ENCODE measurements at places on chromosomes 4 and X.

DNA sequence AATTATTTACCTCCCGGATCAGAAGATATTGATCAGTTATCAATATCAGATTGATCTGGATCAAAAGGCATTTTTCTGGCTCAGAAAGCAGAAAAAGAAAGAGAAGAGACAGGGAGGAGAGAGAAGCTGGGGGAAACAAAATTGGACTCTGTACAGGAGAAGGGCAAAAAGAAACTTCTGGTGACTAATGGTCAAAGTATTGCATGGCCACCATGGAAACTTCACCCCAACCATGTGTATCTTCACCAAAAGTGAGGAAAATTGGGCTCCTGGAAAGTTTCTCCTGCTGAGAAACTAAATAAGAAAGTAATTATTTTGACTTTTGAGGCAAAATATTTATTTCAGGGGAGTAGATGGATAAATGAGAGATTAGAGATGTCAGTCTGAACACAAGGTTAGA lies 33.9 kb downstream of the RNF150 start:
- DNase-seq = no peak

GRCh38 chrX:70129816-70130215 lies 3.4 kb upstream of the IGBP1 start:
- no peak for DNase-seq

GRCh38 chr4:30865691-30866090 lies 145.5 kb downstream of the PCDH7 start:
- DNase-seq = no peak

DNA sequence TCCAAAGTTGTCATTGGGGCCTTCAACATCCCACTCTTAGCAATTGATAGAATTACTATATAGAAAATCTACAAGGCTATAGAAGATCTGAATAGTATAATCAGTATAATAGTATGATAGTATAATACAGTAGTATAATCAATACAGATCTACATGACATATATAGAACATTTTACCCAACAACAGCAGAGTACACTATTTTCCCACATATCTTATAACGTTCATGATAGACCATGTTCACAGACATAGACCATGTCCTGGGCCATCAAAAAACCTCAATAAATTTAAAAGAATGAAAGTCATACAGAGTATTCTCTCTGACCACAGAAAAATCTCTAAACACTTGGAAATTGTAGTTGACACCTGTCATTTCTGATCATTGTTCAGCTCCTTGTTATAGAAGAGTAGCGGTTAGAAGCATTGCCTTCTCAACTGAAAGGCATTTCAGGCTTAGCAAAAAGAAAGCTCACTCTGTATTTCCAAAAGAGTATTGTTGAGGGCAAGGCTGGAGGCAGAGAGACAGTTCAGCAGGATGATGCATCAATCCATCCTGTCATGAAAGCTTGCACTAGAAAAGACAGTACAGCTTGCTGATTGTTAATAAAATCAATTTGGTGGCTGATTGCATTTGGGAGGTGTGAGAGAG lies 38.8 kb upstream of the ARMCX5 start:
- DNase-seq = no peak

DNA sequence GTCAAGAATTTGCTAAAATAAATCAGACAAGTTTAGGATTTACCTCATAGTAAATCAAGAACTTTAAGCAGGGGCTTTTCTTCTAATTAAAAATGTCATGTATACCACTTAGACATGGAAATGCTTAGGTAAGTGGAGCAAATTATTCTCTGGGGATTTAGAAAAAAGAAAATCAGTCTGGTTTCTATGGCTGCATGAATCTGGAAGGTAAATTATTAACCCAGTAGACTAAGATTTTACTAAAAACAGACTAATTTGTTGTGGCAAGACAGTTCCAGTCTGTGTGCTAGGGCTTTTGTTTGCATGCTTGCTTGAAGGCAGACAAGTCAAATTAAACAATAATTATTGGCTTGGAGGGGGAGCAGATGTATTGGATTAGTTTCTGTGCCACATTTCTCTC lies 140.6 kb downstream of the TBL1X start:
- DNase-seq = no peak

GRCh38 chrX:68832516-68833447 lies 4.0 kb downstream of the EFNB1 start:
- DNase-seq = no peak

DNA sequence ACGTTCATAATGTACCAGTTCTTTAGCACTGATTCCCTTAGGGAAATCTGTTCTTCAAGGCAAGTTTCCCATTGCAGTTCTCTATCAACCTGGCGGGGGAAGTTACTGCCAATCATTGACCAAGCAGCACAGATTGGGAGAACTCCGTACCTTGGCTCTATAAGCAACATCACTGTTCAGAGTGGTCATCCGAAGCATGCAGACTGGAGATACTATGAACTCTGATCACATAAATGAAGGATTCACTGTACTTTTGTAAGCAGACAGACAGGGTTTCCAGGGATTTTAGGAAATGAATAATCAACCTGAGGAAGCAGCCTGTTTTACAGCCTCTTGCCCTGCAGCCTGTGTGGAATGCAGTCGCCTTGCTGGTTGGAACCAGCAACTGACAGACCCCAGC lies 63.8 kb upstream of the WWC2 start:
- DNase-seq = no peak

DNA sequence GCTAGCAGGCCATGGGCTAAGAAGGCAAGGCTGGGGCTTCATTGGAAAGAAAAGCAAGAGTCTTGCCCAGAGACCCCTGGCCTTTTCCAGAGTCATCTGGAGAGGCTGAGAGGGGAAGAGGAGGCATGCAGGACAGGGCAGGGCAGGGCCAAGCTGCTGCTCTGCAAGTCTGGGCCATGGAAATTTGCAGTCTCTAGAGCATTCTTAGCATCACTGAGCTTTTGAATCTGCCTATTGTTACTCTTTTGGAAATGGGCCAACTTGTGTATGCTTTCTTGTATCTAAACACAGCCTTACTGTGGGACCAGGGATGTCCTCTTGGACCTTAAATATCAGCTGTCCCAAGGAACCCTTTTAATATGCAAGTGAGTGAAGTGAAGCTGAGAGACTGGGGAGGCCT lies 560.5 kb downstream of the MID1IP1 start:
- no peak for DNase-seq

GRCh38 chr4:173415885-173416653 lies 17.2 kb upstream of the SCRG1 start:
- DNase-seq = no peak

GRCh38 chrX:15686818-15687685 lies 22.4 kb upstream of the CLTRN start:
- peak; percentile 31 for DNase-seq

- no peak for DNase-seq
These were observed 139.5 kb downstream of the SLC10A7 start for GRCh38 chr4:146382194-146382593.

- DNase-seq = no peak
These were observed 2.6 kb upstream of the HPGDS start for GRCh38 chr4:94345266-94345665.

DNA sequence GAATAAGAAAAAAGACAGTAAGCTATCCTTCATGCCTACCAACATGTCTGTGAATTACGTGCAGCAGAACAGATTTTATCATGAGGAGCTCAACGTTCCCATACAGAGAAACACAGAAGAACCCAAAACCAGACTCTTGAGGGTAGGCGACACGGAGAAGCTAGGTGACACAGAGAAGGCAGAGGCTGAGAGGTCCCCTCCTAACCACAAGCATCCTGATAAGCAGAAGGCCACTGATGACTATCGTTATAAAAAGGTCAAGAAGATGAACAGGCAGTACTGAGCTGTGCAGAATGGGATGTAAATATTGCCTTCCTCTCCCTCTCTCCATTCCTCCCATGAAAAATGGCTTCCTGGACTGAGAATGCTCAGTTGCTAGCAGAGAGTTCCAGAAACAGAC lies 350.2 kb upstream of the BOD1L1 start:
- no peak for DNase-seq

DNA sequence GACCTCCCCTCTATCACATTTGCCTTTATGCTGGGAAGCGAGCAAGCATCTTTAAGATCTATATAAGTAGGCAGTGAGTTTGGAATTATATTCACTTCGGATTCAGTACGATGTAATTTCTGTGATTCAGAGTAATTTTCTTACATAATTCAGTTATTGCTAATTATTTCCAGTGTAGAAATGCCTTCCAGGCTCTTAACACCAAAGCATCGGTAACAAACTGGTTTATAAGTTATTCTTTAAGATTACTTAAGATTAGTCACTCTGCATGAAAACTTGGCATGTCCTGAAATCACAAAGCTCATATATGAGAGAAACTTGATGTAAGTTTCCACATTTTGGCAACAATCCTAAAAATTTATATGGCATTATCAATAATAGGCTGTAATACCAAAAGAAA lies 120.8 kb downstream of the ADAMTS3 start:
- DNase-seq = no peak

DNA sequence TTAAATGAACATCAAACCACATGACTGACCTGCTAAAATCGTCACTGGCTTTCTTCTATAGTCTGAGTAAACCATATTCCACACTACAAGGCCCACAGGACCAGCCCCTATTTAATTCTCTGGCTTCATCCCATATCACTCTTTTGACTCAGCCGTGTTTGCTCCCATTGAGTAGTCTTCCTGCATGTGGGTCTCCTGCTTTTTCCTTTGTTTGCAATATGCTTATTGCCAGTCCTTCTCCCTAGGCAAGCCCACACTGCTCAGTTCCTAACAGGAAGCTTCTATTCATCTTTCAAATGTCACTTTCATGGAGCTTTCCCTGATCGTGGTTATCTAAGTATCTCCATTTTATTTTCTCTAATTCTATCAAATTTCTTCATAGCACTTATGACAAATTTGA lies 329.6 kb downstream of the RAPGEF2 start:
- no peak for DNase-seq

DNA sequence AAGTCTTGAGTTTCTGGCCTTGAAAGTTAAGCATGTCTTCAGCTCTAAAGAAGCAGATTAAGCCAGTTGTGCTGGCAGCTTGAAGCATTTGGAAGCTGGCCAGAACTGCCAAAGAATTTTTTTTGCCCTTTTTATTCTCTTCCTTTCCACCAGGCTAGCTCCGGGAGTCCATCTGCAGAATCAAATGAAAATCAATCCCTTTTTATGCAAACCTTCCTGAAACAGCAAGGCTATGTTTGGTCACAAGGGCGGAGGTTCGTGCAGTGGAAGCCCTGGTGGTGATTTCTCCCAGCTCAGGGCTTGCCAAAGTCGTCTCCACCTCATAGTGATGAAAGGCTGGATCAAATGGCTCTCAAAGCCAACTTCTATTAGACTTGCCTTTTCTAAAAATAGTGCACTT lies 21.6 kb upstream of the C4orf54 start:
- no peak for DNase-seq

GRCh38 chr4:114782415-114783214 lies 184.0 kb downstream of the UGT8 start:
- DNase-seq = no peak

DNA sequence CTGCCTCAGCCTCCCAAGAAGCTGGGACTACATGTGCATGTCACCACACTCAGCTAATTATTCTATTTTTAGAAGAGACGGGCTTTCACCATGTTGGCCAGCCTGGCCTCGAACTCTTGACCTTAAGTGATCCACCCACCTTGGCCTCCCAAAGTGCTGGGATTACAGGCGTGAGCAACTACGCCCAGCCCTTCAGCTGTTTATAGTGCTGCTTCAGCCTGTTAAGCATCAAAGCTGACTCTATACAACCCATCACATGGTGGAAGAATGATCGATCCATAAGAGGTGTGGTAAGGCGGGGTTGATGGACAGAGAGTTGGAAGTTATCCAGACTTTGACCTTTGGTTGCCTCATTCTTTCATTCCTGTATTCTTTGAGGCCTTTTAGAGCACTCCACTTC lies 56.2 kb upstream of the RAPGEF2 start:
- DNase-seq = no peak

GRCh38 chrX:134929808-134930207 lies 61.0 kb upstream of the SMIM10 start:
- DNase-seq = no peak

DNA sequence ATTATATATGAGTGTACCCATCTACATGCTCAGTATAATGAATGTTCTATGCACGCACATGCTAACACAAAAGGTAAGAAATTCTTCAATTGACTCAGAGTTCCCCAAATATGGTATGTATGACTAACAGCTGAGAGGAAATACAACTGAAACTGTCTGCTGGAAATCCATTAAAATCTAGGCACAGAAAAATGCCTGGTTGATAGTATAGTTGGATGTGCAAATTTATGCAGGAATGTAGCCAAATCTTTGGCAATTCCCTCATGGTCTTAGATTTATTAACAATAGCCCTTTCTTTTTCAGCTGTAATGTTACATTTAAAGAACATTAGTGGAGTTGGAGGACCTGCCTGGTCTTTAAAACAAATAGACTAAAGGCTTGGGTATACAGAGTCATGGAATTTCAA lies 5.5 kb downstream of the CAMK2D start:
- DNase-seq = no peak

DNA sequence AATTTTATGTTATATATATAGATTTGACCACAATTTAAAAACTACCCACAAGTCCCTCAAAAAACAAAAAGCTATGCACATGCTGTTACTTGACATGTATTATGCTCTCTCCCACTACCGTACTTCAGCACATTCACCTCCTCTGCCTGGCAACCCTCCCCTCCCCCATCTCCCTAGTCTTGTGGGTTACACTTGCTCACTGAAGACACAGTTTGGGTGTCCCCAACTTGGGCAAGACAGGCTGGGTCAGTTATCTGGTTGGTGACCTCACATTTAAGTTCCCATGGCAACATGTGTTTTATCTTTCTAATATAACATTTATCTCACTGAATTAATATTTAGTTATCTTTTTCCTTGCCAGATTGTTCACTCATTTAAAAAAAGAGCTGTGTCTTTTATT lies 32.7 kb downstream of the SEC24D start:
- DNase-seq = no peak

- DNase-seq = no peak
These were observed 131.1 kb downstream of the IQCM start for GRCh38 chr4:149684516-149684915.

DNA sequence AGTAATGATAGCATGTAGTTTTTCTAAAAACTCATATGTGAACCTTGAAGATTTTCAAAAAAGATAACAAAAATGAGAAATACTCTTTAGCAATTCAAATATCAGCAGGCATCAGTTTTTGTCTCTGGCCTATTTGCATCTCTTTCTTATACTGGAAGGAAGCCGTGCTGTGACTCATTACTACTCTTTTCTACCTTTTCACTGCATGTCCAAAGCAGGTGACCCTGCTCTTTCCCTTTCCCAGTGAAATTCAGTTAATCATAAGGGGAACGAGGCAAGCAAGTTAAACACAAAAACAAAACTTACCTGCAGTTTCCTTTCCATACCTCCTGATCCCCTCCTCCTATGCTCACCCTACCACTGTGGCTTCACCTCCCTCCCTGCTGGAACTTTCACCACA lies 9.3 kb downstream of the SPATA4 start:
- no peak for DNase-seq

Measured in stimulated activated CD4-positive, alpha-beta T cell treated with anti-CD3 and anti-CD28 coated beads, Interleukin-4, amount 100 ng/mL, for 48 hours (primary cell).